ENCODE measurements at places on chromosomes 2 and 18.

DNA sequence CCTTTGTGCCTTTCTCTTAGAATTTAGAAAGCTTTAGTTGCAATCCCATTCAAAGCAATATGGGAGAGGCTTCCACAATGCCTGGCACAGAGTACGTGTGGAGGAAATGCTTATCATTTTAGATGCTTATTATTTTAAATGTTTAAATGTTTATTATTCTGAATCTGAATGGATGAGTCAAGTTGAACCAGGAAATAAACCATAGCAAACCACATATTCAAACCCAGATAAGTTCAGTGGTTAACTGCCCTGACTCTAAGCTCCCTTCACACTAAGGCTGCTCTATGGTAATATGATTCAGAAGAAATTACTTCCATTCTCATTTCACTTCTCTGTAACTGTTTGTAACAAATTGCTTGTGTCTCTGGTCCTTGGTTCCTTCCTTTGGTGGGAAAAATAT lies 5.2 kb upstream of the PPP4R1 start:
- no peak for DNase-seq

DNA sequence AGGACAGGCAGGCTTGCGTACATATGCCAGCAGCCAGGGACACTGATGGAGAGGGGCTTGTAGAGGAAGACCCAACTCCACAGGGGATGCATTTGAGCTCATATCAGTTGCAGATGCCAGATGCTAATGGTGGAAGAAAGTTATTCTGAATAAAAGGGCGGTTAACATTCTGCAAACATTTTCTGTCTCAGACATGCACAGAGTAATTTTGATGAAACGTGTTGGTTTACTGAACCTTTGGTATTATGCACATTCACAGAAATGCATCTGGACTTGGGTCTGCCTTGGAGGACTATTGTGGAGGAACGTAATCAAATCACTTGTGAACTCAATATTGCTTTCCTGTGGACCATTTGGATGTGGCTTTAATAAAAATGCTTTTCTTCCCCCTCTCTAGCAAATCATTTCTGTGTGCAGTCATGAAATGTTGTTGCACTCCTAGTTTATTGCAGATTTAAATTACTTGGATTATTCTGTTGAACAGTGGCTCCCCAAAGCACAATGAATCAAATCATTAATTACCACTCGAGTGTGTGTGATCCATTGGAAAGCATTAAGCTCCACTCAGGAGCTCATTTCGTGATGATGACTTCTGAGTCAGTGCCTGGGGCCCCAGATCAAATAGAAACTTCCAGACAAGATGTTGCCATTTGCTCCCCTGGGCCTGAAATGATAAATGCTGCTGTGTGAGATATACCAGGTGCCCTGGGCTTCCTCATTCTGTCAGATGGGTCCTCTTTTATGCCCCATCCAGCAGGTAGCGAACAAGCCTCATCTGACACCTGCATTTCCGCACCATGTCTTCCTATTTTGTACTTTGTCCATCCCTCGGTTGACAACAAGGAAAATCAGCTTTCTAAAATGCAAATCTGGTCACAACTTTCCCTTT lies 697.0 kb upstream of the HS6ST1 start:
- DNase-seq: no peak

DNA sequence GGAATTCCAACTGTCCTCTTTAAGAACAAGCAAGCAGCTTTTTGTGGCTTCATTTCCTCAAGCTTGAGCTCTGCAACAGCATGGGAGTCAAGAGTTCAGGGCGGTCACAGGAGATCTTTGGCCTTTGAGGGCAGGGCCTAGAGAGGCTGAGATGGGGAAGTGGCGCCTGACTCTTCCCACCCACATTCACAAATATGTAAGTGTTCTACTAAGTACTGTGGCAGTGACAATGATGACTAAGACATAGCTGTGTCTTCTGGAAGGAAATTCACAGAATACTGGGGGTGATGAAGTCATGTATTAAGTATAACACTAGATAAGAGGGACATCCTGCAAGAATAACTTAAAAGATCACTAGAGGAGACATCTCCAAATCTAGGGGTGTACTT lies 15.0 kb downstream of the RND3 start:
- DNase-seq: peak; percentile 80

GRCh38 chr2:200699310-200699709 lies 112.4 kb upstream of the BZW1 start:
- no peak for DNase-seq

DNA sequence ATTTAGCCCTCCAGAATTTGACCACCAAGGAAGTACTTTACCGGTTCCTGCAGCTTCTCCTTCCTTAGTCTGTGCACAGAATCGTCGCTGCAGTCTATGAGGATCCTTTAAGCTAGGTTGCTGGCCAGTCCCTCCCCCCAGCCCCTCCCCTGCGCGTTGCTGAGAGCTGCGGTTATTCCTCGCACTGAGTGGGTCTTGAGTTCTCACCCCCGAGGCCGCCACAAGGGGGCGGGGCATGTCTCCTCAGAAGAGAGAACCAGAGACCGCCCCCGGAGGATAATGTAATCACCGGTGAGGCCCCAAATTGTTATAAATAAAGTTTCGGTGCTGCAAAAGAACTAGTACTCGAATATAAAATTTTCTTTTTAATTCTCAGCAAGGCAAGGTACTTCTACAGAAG lies 1184.9 kb upstream of the CDH2 start:
- DNase-seq: no peak

DNA sequence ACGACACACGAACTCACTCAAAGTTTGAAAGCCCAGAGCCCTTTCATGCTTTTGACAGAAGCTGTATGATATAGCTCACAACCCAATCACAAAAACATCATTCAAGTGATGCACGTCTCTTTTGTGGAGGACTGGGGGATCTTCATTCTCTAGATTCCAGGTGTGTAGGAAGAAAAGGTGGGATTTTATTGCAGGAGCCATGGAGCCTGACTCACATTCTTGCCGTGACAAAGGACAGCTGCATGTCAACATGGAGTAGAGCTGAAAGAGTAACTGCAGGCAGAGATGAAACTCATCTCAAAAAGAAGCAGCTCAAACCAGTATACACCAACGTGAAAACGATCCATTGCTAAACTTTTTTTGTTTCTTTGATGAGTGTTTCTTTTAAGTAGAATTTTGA lies 50.9 kb upstream of the PDE1A start:
- no peak for DNase-seq

GRCh38 chr2:165804719-165805118 lies 10.7 kb upstream of the GALNT3 start:
- DNase-seq: no peak

GRCh38 chr18:8020132-8020846 lies 453.2 kb downstream of the PTPRM start:
- no peak for DNase-seq

DNA sequence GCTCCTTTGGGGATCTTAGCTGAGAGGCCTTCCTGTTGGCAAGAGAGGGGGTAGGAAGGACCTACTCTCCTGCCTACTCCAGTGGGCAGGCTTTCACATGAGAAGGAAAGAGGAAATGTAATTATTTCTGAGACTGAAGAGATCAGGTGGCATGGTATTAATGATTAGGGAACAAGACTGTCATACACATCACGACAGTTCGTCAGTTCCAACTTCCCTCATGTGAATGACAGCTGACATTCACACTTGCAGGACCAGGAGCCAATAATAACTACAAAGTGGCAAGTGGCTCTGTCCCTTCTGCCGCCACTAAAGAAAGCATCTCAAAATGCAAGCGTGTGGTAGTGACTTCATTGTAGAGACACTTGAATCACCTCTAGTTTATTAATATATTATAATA lies 90.0 kb downstream of the ZCCHC2 start:
- DNase-seq: no peak

GRCh38 chr18:10149768-10150556 lies 236.1 kb downstream of the VAPA start:
- no peak for DNase-seq

DNA sequence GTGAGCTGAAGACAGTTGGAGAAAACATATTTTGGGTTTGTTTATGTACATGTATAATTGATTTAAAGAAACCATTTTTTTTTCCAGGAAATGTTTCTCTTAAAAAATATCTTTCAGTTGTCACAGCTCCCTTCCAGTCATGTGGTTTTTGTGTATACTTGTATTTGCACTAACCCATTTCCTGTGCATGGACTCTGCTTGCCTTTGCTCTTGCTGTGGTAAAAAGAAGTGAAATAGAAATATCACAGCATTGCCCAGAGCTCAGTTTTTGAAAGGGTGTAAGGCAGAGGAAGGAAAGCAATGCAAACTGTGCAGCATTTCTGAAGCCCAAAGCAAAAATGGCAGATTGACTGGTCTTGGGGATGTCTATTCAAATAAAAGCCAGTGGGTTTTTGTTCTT lies 10.4 kb upstream of the DOCK10 start:
- DNase-seq: no peak

Measured in cardiac septum (tissue), 1 donor.